ENCODE measurements at places on chromosomes 7 and 10.

DNA sequence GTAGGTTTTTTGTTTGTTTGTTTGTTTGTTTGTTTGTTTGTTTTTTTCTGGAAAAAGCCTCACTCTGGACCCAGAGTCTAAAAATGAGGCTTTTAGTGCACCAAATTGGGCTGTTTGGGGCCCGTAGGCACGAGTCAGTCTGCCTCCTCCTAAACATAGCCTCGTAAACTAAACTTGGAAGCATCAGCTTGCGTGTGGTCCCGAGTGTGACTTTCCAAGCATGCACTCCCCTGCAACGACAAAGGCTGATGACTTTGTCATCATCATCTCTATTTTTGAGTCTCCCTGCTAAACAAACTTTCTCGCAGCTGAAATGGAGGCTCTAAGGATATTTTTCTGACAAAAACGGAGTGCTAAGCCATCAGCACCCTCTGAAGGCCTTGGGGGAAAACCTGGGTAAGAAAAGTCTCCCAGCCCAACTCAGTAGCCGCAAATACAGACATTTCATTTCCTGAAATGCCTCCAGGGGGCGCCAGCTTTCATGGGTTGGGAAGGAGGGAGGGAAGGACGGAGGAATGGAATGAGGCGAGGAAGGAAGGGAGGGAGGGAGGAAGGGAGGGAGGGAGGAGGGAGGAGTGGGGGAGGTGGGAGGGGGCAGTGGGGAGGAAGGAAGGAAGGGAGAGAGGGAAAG, 245.9 kb downstream of the KCNMA1 start:
- peak; percentile 62 for DNase-seq

- no peak for DNase-seq
Measured at GRCh38 chr10:23754941-23755340, 316.1 kb downstream of the OTUD1 start.

GRCh38 chr7:42100156-42100508, 136.9 kb downstream of the GLI3 start:
- no peak for DNase-seq

DNA sequence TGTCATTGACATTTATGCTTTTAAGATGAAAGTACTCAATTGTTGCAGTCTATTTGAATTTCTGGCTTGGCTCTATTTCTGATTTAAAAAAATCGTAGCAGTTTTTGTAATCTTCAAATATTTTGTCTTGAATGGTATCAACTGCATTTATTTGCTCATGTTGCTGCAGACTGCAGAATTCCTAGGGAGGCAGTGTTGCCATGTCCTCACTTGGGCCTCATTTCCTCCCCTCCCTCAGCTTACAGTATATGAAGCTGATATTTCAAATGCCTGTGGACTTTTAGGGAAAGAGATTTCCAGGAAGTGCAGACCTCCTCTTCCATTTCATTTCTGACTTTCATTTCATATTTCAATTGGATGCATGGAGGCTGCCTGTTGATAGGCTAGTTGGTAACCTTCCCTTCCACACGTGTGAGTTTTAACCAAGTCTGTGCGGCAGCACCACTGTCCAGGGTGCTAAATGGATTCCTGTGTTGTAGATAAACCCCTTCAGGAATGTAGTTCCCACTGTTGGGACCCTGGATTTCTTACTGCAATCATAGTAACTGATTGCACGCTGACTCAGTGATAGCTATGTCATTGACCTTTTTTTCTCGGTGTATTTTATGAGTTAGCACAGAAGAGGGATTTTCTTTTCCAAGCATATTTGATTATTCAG, 17.5 kb downstream of the VPS50 start:
- no peak for DNase-seq

- DNase-seq: no peak
Measured at GRCh38 chr7:47670729-47671128, 88.8 kb upstream of the TNS3 start.

DNA sequence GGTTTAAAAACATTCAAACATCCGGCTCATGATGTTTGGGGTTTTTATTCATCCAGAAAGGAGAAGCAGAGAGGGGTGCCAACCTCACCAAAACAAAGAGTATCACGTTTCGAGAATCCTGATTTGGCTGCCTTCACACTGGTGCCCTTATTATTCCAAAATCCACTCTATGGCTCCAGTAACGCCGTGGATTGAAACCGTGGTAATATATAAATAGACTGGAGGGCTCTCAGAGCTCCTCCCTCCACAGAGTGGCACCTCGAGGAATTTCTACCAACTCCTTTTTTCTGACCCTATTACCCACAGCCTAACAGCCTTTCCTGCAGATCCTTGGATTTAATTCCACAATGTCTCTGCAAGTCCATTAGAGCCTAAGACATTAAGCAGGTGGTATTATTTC, 353.6 kb downstream of the CRPPA start:
- DNase-seq: no peak

- DNase-seq: no peak
Measured at GRCh38 chr10:44066527-44067255, 318.2 kb downstream of the CXCL12 start.

DNA sequence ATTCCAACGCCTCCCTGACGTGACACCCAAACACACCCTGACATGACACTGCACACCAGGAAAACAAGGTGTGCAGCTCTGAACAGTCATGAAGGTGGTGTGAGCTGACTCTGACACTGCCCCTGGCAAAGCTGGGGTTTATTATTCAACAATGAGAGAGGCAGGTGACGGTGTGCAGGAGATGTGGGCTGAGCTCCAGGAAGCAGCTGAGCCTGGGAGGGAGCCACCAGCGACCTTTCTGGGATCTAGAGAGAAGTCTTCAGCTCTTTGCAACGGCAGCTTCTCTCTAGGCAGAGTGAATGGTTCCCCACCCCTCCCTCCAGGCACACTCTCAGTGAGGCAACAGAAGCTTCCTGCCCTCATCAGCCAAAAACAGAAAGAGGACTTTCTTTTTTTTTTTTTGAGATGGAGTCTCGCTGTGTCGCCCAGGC, 65.6 kb downstream of the SH3PXD2A start:
- DNase-seq: no peak

DNA sequence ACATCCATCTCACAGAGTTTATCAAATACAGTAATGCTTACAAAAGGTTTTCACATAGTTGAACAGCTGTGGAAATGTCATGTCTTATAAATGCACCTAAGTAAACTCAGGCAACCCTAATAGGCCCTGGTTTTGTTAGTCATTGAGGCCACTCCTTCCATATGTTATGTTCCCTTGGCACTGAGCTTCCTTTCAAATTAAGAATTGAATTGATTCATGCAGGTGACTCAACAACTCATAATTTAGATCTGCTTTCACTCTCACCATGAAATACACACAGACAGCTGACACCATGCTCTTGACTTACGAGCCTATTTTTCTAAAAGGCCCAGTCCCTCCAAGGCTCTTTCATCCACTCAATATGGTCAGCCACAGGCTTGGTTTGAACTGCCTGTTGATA, 476.9 kb downstream of the KCNMA1 start:
- no peak for DNase-seq

GRCh38 chr10:112208997-112209396, 25.4 kb upstream of the GPAM start:
- no peak for DNase-seq

DNA sequence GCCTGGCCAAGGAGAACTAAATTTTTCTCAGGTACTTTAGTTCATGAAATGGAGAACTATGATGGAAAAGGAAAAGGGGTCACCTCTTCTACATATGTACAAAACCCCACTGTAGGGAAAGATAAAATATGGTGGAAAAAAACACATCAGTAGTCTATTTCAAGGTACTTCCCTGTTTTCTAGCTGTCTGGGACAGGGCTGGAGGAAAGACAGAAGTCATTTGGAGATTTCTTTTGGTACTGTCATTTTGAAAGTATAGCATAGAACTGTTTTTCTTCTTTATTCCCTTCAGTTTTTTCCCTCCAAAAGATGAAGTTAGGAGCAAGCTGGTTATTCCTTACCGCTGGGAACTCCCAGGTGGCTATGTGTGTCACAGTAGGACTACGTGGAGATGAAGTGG, 196.1 kb downstream of the DOCK4 start:
- DNase-seq: no peak

DNA sequence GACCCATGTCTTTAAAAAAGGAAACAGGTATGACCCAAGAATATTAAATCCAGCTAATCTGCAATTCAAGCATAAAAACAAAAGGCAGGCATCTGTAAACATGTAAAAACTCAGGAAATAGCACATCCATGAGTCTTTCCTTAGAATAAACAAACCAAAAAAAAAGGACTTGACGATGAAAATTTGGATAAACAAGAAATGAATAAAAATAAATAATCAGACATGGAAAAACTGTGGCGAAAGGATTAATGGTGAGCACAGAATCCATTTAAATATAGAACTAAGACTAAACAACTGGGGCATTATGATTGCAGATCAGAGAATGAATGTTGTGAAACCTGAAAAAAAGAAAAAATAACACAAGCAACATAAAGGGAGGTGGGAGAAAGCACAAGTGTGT, 170.1 kb downstream of the DOCK4 start:
- no peak for DNase-seq

DNA sequence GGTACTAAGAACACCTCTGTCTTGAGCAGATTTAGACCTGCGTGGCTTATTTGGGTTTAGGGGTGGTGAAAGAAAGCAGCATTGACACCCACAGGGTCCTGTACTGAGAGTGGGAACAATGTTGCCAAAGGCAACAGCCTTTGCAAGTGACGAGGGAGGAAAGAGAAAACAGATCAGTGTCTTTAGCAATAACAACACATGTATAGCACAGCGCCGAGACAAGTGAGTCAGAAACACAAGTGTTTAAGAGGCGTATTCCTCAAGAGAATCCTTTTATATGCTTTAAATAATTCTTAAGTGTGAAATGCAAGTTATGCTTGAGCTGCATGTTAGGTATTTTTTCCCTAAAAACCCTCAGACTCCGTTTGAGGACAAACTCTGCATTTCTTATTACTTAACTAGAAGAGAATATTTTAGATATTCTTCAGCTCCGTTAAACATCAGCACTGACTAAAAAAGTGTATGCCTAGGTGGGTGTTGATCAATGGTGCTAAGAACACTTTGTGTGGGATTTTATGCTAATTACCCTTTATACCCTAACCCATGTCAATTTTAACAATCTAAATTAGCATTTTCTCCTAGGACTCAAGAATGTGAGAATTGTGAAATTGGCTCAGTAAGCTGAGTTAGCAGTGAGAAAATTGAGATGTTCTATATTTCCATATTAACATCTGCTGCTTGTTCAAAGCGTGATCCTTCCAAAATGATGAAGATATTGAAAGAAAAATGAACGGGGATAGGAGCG, 1095.4 kb upstream of the CELF2 start:
- no peak for DNase-seq

DNA sequence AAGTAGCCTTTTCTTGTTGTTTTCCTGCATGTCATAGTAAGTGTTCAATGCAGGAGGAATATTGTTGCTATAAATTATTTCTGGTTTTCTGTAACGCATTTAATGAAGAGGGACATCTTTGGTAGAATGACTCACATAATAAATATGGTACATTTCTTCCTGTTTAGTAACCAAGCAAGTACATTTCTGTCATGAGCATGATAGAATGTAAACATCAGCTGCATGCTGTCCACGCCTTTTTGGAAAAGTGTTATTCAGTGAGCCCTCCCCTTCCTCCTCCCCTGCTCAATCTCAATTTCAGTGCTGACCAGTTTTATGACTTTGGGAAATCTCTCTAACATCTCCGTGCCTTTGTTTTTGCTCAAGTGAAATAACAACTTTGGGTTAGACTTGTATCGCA, 664.0 kb downstream of the XPNPEP1 start:
- DNase-seq: no peak
